ENCODE measurements at places on chromosomes 6 and 20.

DNA sequence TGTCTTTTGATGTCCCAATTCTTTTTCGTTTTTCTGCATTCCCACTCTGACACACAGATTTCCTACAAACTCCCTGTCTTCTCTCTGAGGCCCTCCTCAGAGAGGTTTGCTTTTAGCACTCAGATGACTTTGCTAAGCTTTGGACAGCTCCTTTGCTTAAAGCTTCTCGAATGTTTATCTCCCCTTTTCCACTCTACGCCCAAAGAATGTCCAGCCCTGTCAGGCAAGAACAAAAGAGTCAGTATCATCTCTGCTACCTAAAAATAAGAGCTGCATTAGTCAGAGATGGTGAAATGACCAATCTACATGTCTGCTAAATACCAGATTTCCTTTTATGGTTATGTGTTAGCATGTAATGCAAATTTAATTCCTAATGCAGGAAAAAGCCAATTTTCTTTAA lies 56.8 kb downstream of the PREP start:
- DNase-seq = no peak

- DNase-seq = no peak
Measured at GRCh38 chr6:156464100-156464878, 312.9 kb upstream of the ARID1B start.

DNA sequence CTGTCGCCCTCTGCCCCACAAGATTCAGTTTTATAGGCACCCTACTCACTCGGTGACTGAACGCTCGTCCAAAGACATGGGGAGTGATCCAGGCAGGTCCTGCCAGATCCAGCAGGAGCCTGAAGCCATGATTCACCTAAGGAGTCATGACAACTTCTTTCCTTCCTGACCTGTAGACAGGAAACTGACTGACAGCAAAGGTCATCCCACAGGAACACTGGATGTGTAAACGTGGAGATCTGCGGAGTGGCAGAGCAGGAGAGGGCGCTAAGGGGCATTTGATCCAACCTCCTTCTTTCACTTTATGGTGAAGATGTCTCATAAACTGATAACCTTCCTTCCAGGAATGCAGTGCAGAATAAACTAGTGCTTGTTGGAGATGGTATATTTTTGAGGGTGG lies 192.2 kb downstream of the GJA10 start:
- DNase-seq = no peak

- no peak for DNase-seq
Measured at GRCh38 chr6:32627831-32628230, 9.4 kb upstream of the HLA-DQA1 start.

- DNase-seq = peak; percentile 32
Measured at GRCh38 chr6:152948150-152948768, 34.6 kb downstream of the FBXO5 start.

DNA sequence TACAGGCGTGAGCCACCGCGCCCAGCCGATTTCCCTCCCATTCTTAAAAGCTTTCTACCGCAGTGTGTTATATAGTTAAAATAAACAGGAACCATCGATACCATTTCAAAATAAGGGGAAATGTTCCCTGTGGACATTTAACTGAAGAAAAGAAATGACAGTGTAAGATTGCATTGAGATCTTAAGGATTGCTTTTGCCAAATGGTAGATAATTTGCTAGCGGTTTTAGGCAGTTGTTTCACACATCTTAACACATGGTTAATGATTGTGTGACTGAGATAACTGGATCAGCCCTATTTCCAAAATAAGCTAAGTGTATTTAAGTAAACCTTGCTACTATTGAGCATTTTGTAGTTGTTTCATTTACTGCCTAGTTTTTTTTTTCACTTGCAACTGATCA lies 15.6 kb downstream of the STX16 start:
- DNase-seq = no peak

DNA sequence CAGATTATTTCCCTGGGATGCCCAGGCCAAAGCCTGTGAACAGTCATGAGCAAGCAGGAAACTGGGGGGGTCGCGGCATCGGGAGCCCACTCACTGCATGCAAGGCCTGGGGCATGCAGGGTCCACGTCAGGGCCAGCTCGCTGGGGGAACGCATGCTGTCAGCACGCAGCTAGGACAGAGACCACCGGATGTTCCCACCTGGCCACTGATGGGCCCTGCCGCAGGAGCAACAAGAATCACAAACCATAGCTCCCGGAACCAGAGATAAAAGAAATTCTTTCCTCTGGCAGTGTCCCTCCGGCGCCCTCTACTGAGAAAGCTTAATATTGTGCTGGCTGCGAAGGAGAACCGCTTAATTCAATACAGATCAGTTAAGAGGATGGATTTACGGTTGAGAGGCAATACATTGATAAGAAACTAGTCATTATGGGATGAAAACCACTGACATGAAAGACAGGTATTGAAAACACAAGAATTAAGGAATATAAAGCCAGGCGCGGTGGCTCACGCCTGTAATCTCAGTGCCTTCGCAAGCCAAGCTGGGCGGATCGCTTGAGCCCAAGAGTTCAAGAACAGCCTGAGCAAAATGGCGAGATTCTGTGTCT lies 32.6 kb downstream of the C6orf15 start:
- peak; percentile 69 for DNase-seq

DNA sequence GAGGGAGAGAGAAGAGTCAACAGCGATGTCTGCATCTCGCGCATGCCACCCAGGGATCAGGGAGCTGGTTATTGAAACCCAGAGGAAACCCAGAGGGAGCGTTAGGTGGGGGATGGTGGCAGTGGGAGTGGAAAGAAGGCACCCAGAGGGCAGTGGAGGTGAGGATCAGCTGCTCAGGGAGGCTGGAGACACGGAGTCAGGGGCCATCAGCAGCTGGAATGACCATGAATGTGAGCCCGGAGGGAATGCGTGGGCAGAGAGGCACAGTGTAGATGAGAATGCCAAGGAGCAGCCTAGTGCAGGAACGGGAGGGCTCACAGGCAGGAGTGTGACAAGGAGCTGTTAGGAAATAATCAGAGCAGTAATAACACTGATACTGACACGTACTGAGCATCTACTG lies 36.2 kb downstream of the RSPO4 start:
- no peak for DNase-seq

DNA sequence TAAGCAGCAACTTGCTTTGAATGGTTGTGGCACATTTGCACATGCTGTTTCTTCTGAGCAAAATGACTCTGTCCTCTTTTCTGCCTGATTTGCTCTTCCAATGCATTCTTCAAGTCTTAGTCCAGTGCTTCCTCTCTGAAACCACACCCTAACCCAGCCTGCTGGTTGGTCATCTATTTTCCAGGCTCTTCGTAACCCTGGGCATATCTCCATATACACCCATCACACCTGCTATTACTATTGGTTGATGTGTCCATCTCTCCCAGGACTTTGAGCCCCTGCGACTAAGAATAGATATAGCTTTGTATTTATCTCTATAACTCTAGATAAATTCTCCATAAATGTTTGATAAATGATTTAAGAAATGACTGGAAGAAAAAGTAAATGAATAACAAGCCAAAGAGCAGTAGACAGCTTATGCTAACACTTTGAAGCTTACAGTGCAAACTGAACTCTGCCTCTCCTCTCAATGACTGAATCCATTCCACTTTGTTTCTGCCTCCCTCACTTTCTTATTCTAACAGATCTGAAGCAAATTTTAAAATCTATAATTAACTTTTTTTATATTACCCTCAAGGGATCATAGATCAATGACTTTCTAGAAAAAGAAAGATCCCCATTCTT lies 59.7 kb upstream of the NT5E start:
- DNase-seq = no peak

DNA sequence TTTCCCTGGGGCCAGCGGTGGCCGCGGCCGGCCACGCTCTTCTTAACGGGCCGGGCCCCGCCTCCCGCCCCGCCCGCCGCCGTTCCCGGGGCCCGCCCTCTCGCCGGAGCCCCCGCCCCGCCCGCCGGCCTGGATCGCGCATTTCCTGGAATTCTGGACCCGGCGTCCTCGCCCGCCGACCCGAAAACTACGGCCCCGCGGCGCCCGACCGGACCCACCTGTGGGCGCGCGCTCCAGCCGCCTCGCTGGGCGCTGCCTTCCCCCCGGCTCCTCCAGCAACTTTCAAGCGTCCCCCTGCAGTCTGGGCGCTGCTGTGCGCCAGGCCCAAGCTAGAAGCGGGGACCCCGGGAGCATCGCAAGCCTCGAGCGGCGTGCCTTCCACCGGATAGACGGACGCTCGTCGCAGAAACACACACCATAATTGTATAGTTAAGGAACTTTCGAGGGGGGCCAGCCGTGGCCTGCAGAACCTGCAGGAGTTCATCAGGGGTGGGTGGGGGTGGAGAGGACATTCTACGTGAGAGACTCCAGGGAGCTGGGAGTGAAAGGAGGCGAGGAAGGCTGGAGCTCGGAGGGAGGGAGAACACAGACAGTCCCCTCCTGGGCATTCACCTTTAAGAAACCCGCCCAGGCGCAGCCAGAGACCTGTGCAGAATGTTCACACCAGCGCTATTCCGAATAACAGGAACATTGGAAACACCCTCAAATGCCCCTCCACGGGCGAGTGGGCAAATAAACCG lies at the start of gene ADA:
TSS of gene ADA (minus strand) at position 16 of the 740 bp plus-strand sequence. CDS start 92 bp downstream, outside the sequence.
- peak; percentile 66 for DNase-seq

GRCh38 chr6:161139766-161140553 lies 133.9 kb downstream of the AGPAT4 start:
- no peak for DNase-seq

GRCh38 chr20:51269671-51270070 lies 246.8 kb upstream of the KCNG1 start:
- no peak for DNase-seq

- no peak for DNase-seq
Measured at GRCh38 chr20:48096957-48097890, 311.9 kb upstream of the SULF2 start.

GRCh38 chr6:36120979-36121786 lies 9.1 kb upstream of the MAPK13 start:
- DNase-seq = no peak

- DNase-seq = no peak
Measured at GRCh38 chr6:113859349-113860180, 2.4 kb downstream of the MARCKS start.

GRCh38 chr6:5115168-5115567 lies 30.0 kb downstream of the PPP1R3G start:
- DNase-seq = no peak

GRCh38 chr20:53265304-53265875 lies 293.2 kb downstream of the TSHZ2 start:
- DNase-seq = no peak

- no peak for DNase-seq
Measured at GRCh38 chr20:40521962-40522361, 167.1 kb downstream of the MAFB start.

GRCh38 chr20:10521068-10521831 lies 86.1 kb downstream of the SLX4IP start:
- DNase-seq = no peak

GRCh38 chr6:90040931-90041330 lies 146.7 kb downstream of the GJA10 start:
- no peak for DNase-seq

DNA sequence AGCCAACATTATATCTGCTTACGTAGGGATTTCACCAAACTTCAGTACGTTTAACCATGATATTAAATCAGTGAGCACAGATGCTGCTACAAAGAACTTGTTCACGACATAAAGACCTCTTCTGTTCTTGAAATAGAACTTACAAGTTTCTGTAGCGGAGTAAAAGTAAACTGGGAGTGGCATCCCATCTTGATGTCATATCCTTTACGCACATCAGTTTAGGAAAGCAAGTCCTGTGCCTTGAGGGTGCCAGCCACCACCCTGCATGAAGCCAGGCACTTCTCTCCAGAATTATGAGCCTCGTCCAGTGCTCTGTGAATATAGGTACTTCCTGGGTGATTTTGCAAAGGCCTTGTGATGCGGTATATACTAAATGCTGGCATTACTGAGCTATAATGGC lies 122.6 kb downstream of the BTBD3 start:
- no peak for DNase-seq

DNA sequence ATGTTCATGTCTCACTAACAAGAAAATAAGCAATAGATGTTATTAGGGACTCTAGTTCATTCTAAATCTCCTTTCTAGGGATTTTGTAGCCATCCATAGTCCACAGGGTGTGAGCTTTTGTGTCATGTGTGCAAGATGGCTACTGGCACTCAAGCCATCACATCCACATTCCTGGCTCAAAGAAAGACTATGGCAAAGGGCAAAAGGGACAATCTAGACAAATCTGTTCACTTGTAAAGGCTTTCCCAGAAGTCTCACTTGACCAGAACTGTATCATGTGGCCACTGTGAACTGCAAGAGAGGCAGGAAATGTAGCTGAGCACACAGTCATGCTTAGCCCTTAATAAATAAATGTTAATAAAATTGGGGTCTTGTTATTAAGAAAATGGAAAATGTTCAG lies 212.6 kb upstream of the EXOC2 start:
- no peak for DNase-seq

- no peak for DNase-seq
Measured at GRCh38 chr6:139533573-139534471, 159.4 kb upstream of the CITED2 start.

- DNase-seq = no peak
Measured at GRCh38 chr6:36197739-36198221, 1.2 kb downstream of the BRPF3 start.

- no peak for DNase-seq
Measured at GRCh38 chr6:102895683-102896082, 1502.2 kb downstream of the GRIK2 start.

- DNase-seq = no peak
Measured at GRCh38 chr6:14707276-14707675, 538.6 kb upstream of the JARID2 start.

GRCh38 chr6:126385536-126385935 lies 45.6 kb downstream of the CENPW start:
- no peak for DNase-seq

Measured in GM10248 (cell line).